ENCODE measurements at places on chromosomes 2 and 18.

- no peak for DNase-seq
Observed at GRCh38 chr2:65085148-65085547, 28.9 kb downstream of the CEP68 start.

DNA sequence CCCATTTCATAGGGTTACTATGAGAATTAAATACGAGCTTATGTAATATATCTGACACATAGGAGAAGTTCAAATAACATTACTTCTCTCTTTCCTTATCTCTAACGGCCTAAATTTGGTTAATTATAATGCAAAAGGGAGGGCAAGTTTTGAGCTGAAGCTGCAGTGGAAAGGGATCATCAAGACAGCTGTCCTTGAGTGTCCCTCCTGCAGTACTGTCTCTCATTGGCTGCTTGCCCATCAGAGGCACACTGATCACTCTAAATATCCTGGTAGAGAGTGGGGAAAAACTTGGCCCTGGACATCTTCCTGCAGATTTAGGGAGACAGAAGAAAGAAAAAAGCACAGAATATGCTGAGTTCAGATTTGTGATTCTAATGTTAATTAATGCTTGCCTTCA is 186.0 kb downstream of the CAMKMT start:
- DNase-seq, result no peak

- no peak for DNase-seq
Observed at GRCh38 chr2:37906131-37906530, 19.0 kb upstream of the RMDN2 start.

DNA sequence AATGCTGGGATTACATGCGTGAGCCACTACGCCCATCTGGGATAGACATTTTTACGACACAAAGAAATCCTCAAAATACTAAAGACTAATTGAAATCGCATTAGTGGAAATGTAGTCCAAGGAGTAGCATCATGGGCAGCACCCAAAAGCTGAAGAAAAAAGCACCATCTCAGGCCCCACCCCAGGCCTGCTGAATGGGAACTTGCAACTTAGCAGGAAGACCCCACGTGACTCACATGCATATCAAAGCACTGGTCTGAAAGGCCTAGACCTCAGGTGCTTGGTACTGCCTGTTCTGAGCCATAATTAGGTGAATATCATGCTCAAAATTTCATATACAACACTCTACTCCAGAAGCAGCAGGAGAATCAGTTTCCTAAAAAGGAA is 28.9 kb downstream of the SPRED2 start:
- no peak for DNase-seq

DNA sequence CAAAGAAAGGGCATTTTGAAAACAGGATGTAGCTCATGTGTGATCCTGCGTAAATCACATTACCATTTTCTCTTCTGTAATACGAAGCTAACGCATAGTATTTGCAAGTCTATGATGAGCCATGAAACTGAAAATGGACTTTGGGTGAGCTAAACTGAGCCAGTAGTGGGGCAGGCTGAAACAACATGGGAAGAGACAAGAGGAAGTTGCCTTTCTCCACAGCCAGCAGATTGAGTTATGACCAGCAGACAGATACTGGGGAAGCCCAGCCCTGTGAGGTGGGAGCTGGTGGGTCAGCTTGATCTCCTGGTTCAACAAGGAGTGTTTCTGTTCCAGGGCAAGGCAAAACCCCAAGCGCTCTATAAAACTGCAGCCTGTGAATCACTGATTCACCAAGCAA is 11.8 kb downstream of the CYRIA start:
- DNase-seq, result no peak

DNA sequence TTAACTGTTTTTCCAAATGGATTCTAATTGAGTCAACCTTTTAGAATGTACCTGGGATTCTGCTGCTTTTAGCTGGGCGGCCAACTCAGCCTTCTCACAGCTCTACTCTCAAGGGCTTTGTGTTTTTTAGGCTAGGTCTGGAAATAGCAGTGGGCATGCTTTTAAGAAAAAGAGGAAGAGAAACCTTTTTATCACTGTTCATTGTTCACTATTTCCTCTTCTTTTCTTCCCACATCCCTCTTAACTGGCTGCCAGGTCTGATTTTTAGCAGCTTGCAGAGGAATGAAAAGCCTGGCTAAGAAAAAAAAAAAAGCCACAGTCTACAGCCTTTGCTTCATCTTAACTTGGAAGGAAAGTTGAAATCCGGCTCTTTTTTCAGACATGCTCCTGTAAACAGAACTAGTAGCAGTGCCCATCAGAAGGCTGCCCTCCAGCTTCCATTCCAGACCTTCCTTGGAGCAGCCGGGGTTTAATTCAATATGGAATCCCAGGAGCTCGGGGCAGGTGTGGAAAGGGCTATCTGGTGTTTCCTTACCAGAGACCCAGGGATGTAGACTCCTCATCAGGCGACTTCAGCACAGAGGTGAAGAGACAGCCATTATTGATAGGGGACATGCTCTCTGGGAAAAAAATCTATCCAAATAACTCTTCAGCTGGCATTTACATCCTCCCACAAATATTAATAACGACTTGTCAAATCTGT is 230.7 kb downstream of the MYO3B start:
- DNase-seq, result no peak

- DNase-seq, result no peak
Observed at GRCh38 chr18:13405305-13406038, 186.9 kb downstream of the LDLRAD4 start.

- DNase-seq, result no peak
Observed at GRCh38 chr2:144511226-144511810, 8.6 kb downstream of the ZEB2 start.

- DNase-seq, result no peak
Observed at GRCh38 chr2:218005486-218005885, 2.7 kb upstream of the TNS1 start.

DNA sequence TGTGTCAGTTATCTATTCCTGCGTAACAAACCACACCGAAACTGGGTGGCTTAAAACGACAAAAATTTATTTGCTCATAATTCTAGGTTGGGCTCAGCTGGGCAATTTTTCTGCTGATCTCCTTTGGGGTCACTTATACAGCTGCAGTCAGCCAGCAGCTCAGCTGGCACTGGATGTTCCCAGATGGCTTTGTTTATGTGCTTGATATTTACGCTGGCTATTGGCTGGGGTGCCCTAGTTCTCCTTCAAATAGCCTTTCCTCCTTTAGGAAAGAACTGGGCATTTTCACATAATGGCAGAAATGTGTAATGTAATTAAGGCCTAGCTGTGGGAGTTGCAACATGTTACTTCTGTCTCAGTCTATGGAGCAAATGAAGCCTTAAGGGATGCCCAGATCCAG is 142.2 kb downstream of the B3GNT2 start:
- no peak for DNase-seq

DNA sequence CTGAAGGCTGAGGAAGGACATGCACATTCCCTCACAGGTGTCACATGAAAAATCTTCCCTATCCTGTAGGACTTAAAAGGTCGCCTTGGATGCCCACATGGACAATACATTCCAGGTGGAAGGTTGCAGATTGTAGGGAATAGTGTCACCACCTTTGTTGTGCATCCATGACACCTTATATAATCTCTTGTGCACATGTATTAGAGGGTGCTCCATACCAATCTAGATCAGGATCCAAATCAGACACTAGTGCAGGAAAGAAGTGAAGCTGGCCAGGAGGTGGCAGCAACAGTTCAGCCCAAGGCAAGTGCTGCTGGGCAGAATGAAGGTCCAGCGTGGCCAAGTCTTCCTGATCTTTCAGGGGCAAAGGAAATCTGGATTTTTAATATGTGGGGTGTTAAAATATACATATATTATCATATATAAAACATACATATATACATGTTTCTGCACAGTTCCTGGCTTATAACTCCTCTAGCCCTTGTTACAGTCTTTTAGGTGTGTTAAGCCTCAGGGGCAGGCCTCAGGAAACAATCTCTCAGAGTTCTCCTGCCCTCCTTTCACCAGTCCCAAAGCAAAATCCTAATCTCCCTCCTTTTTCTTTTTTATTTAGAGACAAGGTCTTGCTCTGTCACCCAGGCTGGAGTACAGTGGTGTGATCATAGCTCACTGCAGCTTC is 16.6 kb downstream of the NIF3L1 start:
- DNase-seq, result no peak

DNA sequence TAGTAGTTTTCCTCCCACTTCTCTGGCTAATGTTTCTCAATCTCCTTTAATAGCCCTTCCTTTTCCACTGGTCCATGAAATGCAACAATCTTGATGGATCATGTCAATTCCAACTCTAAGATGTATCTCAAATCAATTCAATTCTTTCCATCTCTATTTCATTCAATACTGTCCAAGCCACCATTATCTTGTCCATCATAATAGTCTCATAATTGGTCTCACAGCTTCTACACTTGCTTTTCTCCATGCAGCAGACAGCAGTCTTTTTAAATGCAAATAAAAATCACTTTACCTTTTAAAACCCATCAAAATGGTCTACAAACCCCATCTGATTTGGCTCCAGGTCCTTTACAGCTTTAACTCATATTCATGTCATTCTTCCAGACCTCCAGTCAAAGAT is 226.6 kb downstream of the EPHA4 start:
- DNase-seq, result no peak

- DNase-seq, result peak; percentile 74
Observed at GRCh38 chr2:231707625-231707926, 749 bp upstream of the PTMA start.

DNA sequence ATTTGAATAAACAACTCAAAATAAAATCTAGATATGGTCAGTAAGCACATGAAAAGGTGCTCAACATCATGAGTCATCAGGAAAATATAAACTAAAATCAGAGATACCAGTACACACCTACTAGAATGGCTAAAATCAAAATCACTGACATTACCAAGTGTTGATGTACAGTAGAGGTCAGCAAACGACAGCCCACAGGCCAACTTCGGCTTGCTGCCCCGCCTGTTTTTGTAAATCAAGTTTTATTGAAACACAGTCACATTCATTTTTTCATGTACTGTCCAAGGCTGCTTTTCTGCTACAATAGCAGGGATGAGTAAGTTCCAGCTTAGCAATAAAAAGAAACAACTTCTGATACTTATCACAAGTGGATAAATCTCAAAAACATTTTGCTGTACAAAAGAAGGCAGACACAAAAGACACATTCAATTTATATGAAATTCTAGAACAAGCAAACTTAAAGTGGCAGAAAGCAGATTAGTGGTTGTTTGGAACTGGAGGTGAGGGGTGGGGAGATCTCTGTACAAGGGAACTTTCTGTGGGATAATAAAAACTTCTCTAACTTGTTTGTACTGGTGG is 32.1 kb downstream of the TRAK2 start:
- DNase-seq, result no peak

GRCh38 chr2:189593115-189593514 is 12.5 kb upstream of the SLC40A1 start:
- DNase-seq, result no peak

DNA sequence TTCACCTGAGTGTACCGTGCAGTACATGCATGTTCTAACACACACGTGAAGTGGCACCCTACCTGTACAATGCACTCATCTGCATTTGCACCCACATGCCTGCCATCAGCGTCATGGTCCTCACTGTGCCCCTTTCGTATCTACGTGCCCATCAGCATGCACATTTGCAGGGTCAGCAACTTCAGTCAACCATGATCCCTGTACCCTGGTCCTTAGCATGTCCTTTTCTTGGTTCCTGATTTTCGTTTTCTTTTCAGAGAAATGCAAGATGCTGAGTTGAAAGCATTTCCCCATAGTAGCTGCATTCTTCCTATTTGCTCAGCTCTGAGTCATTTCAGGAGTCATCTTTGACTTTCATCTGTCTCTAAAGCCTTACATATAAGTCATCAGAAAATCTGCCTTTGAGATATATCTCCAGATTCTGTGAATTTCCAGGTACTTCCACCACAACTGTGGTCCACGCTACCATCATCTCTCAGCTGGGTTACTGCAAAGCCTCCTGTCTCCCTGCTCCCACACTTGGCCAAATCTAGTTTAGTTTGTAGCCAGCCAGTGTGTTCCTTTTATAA is 14.7 kb upstream of the PUM2 start:
- DNase-seq, result no peak

- DNase-seq, result no peak
Observed at GRCh38 chr2:123502931-123503330, 522.2 kb upstream of the CNTNAP5 start.

DNA sequence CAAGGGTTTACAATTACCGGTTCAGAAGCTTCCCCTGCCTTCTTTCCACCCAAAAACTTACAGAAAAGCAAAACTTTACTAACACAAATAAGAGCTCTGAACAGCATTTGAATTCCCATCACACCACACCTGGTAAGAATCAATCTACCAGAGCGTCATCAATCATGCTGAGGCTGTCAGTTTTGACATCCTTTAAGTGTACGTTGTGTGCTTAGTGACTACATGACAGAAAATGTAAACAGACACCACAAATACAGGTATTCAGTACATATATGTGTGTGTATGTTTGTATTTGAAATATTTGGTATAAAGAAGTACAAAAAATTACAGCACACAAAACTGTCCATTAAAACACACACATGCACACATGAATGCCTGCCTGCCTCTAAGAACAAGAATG is 523.5 kb downstream of the TMEM182 start:
- DNase-seq, result no peak

GRCh38 chr2:145034511-145034910 is 514.6 kb upstream of the ZEB2 start:
- no peak for DNase-seq

Data from activated CD4-positive, CD25-positive, alpha-beta regulatory T cell treated with anti-CD3 and anti-CD28 coated beads, Interleukin-2, amount 50 U/mL, for 72 hours (primary cell).